Stimulated activated CD4-positive, alpha-beta T cell treated with anti-CD3 and anti-CD28 coated beads, TNF-alpha, amount 100 ng/mL, for 4 hours (primary cell): ENCODE measurements at places on chromosomes 13 and 19.

DNA sequence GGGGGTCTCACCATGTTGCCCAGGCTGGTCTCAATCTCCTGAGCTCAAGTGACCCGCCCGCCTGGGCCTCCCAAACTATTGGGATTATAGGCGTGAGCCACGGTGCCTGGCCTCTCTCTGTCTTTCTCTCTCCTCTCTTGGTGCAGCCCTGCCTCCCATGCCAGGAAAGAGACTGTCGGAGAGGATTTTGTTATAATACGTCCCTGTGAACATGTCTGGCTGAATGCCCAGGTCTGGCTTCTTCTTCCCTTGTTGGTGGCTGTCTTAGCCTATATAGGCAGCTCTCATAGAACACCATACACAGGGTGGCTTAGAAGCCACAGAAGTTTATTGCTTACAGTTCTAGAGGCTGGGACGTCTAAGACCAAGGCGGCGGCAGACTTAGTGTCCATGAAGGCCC, 46.4 kb downstream of the PEX11G start:
- no peak for DNase-seq

- no peak for DNase-seq
Observed at GRCh38 chr19:9936326-9937000, at the start of gene OLFM2. OLFM2 (minus strand) TSS chr19:9936515; CDS start chr19:9936366, 149 bp downstream.

DNA sequence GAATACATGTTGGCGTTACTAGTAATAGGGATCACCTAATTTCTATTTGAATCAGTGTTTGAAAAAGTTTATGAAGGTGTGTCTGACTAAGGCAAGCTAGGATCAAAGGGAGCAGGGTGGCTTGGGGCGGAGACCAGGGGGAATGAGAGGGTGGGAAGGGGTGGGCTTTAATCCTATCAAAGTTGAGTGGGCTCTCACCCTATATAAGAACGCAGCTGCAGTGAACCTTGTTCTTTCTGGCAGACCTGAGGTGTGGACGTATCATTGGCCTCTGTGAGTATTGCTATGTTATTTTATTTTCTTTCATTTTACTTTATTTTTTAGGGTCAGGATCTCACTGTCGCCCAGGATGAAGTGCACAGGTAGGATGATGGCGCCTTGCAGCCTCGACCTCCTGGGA, 37.4 kb downstream of the NLRP12 start:
- no peak for DNase-seq

DNA sequence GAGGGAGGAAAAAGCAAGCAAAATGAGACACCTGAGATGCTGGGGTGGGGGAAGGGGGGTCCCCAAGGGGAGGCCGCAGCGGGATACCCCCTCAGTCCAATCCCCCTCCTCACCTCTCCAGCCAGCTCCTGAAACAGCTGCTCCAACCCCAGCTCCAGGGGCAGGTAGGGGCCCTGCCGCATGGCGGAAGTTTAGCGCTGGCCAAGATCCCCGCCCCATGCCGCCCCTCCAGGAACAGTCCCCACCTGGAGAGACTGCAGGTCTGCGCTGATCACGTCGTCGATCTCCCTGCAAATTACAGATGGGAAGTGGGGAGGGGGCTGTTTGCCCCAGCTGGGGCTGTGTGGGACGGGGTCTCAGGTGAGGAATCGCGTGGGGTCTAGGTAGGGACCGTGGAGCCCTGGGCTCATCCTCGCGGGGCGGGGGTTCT, 9.0 kb downstream of the CAPN12 start:
- DNase-seq, result no peak

GRCh38 chr19:31985001-31985605, 360.3 kb upstream of the ZNF507 start:
- no peak for DNase-seq

GRCh38 chr13:43783820-43784219, 3.0 kb downstream of the ENOX1 start:
- DNase-seq, result no peak

- DNase-seq, result no peak
Observed at GRCh38 chr13:25170554-25171111, 1.5 kb downstream of the AMER2 start.

DNA sequence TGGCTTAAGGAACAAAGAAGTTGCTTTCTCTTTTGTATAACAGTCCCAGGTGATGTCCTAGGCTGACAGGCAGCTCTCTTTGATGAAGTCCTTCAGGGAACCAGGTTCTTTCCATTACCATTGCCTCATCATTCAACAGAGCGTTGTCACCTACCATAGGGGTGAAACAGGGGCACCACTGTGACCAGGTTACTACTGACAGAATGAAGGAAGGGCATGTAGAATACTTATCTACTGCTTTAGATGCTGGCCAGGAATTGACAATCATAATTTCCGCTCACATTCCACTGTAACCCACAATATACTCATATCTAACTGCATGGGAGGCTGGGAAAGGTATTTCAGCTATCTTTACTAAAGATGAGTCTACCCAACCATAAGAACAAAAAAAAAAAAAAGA, 148.0 kb upstream of the FNDC3A start:
- DNase-seq, result no peak

GRCh38 chr13:80276371-80277289, 64.3 kb downstream of the SPRY2 start:
- no peak for DNase-seq

GRCh38 chr19:43790587-43790986, 9.8 kb upstream of the KCNN4 start:
- DNase-seq, result no peak

DNA sequence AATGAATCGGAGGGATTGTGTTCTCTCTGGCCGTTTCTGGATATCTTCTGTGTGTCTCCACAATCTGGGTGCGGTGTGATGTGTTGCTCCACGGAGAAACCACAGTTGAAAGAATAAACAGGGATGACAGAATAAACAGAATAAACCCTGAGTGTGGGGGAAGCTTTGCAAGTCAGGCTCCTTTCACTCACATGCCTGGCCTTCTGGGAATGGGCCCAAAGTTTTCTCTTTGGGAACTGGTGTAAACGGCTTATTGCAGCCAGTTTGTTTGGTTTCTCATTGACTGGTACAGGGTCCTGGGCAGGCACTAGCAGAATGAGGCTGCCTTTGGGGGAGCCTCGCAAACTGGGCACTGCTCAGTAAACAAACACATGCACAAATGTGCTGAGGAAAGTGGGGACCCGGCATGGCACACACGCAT, 324.7 kb downstream of the DLEU7 start:
- DNase-seq, result no peak

- no peak for DNase-seq
Observed at GRCh38 chr19:17794731-17795494, at the start of gene B3GNT3. B3GNT3 (plus strand) TSS chr19:17795138; CDS start chr19:17807808, 12,670 bp downstream.

- no peak for DNase-seq
Observed at GRCh38 chr19:16235811-16236652, 38.3 kb downstream of the AP1M1 start.

DNA sequence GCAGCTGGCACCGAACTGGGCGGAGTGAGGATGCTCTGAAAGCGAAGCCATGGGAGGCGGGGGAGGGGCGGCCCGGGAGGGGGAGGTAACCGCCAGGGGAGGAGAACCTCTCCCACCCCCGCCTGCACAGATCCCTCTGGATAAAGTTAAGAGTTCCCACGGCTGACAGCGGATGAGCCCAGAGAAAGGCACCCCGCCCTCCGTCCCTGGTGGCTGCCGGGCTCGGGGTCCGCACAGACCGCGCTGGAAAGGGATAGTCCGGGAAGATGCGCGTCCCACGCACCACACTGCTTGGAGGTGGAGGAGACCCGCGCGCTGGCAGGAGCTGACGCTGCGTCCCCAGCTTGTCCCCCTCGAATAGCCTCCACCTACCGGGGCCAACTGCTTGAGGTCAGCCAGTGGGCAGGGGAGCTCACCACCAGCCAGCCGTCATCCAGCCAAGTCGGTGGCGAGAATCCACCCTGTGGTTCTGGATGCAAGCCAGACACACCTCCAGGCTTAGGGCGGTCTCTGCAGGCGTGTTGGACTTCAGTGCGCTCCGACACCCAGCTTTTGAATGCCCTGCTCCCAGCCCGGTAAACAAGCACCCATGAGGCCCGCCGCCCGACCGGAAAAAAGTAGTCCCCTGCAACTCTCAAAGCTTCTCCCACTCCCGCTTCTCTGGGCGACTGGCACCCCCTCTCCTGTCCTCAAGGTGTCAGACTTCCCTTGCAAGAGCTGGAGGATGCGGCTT, at the start of gene TRPC4:
Gene TRPC4, minus strand, starts transcription at position 17 of the 733 bp plus-strand sequence. CDS start 86,439 bp downstream, outside the sequence.
- no peak for DNase-seq

- no peak for DNase-seq
Observed at GRCh38 chr19:39908803-39909202, 25.6 kb downstream of the FCGBP start.

GRCh38 chr19:10339380-10339960, at the start of gene ICAM3:
ICAM3 (minus strand) TSS chr19:10339624; CDS start chr19:10339614, 10 bp downstream.
- no peak for DNase-seq

DNA sequence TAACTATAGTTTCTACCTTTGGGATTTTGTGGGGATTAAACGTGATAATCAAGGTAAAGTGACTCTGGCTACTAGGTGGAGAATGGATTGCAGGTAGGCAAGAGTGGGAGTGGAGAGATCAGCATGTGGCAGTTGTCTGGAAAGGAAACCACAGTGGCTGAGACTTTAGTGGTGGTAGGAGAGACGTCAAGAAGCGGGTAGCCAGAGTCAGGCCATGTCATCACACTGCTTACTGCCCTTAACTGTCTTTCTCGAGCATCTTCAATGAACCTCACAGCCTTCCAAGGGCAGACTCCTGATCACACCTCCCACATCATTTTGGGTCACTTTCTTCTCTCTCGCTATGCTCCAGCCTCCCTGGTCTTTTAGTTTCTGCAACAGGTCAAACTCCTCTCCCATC, 28.6 kb upstream of the MBNL2 start:
- no peak for DNase-seq

DNA sequence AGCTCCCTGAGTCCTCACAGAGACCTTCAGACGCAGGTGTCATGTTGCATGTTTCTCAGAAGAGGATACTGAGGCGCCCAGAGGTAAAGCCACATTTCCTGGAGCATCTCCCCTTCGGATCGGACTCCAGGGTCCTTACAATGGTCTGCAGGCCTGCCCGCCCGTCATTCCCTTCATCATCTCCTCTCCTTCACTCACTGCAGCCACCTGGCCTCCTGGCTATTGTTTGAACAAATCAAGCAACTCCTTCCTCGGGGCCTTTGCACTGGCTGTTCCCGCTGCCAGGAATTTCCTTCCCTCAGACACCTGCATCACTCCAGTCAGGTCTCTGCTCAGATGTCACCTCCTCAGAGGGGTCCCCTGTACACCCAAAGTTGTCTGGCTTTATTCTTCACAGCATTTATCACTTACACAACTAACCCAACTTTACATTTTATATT, 20.3 kb downstream of the CEACAM16 start:
- DNase-seq, result no peak

DNA sequence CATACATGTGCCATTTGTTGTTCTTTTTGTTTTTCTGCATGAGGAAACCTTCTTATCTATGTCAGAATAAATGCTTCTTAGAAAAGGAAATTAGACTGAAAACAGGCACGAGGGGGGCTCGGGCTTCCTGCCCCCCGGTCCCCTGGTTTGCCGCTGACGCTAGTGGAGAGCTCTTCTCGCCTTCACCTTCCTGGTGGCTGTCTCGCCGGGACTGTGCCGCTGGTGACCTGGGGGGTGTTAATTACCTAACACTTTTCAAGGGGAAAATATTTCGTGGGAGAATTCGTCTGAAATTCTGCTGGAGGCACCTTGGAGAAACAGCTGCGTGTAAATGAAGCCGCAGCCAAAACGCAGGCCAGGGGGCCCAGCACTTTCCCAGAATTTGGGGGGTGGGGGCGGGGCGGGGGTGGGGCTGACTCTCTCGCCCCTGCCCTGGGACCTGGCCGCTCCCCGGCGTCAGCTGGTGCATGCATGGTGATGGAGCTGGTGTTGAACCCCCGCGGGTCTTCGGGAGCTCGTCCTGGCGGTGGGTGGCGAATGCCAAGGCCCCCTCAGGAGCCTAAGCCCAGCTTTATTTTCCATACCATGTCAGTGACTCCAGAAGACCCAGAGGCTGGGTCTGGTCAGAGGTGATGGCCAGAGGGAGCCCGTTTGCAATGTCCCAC, 58.3 kb upstream of the MCF2L start:
- no peak for DNase-seq

DNA sequence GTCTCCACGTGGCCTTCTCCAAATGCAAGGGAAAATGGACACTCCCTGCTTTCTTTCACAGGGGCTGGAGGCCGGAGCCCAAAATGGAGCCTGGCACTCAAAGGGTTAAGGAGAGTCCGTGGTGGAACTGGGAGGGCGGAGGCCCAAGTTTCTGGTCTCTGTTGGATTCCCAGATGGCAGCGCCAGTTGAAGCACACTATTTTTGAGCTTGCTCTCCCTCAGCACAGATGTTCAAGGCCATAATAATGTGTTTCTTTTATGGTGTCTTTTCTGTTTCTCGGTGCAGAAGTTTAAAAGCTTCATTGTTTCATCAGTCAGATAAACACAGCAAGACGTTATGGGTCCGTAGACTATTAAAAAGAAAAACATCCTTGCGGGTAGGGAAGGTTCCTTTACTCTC, 67.6 kb downstream of the TNFRSF19 start:
- DNase-seq, result no peak

- DNase-seq, result no peak
Observed at GRCh38 chr19:55131421-55131820, 14.0 kb upstream of the PPP1R12C start.

GRCh38 chr19:33350538-33351309, 22.8 kb upstream of the CEBPG start:
- DNase-seq, result no peak

GRCh38 chr13:42577538-42577937, 3.6 kb downstream of the TNFSF11 start:
- no peak for DNase-seq

GRCh38 chr13:75050419-75051046, 431.4 kb downstream of the TBC1D4 start:
- no peak for DNase-seq

- no peak for DNase-seq
Observed at GRCh38 chr13:75299913-75300862, 181.8 kb downstream of the TBC1D4 start.

DNA sequence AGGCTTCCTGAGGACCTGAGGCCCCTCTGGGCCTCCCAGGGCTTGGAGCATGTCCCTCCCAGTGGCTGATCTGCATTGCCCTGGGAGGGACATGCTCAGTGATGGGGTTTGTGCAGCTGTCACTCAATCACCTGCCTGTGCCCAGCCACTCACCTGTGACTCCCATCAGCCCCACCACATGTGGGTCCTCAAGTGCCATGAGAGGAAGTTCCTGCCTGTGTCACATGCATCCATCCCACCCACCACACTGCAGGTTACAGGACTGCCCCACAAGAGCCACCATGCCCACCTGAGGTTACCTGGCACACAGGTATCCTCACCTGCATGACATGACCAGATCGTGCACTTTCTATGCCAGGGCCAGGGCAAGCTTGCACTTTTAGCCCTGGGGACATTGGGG, 80.0 kb downstream of the SCGB2B2 start:
- DNase-seq, result no peak
